HT1080 (cell line): ENCODE measurements at places on chromosomes 3 and 15. TPM values are rescaled to one million over a fixed set of nuclear protein-coding genes. Genes with fewer than 3 reads are reported as not detected.
A peak's percentile ranks its signal among the peaks of the same experiment; 100 is the strongest.

- no peak for DNase-seq
Measured at GRCh38 chr3:14797731-14798130, 21.0 kb upstream of the FGD5 start.

DNA sequence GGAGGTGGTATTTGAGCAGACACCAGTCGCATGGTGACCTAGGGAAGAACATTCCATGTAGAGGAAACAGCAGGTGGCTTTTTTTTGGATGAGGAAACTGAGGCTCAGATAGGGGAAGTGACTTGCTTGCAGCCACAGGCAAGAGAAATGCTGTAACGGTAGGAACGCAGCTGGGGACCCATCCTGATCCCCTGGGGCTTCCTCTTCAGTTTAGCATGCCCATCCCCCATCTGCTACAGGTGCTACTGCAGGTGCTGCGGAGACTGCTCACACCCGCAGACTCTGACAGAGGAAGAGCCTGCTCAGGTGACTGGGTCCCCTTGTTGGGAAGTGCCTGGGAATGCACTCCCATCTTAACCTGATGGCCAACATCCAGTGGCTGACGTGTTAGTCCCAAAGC, 55.4 kb upstream of the SEC13 start:
- DNase-seq, result no peak

DNA sequence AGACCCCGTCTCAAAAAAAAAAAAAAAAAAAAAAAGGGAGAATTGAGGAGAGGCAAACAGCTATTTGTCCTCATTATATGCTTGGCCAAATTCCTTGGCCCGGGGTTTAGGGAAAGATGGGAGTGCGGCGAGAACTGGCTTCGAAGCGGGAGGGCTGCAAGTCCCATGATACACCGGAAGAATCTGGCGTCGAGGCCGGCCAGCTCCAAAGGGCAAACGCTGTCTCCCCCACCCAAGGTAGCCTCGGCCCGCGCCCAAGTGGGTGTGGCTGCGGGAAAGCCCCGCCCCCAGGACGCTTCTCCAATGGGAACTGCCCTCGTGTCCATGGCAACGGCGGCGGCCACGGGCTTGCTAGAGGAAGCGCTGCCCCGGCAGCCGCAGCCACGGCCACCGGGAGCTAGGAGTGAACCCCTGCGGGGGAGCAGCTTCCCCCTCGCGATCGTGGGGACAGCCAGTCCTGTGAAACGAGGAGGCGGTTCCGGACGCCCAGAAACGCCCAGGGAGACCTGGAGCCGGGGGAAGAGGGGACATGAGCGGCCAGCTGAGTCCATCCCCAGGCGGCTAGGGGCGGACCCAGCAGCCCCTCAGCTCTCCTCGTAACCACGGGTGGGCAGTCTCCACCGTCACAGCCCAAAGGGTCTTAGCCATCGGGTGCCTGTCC, at the start of gene TTLL13:
Gene TTLL13, plus strand, starts transcription at position 354 of the 661 bp plus-strand sequence. CDS start 1,075 bp downstream, outside the sequence.
- peak; percentile 84 for DNase-seq

DNA sequence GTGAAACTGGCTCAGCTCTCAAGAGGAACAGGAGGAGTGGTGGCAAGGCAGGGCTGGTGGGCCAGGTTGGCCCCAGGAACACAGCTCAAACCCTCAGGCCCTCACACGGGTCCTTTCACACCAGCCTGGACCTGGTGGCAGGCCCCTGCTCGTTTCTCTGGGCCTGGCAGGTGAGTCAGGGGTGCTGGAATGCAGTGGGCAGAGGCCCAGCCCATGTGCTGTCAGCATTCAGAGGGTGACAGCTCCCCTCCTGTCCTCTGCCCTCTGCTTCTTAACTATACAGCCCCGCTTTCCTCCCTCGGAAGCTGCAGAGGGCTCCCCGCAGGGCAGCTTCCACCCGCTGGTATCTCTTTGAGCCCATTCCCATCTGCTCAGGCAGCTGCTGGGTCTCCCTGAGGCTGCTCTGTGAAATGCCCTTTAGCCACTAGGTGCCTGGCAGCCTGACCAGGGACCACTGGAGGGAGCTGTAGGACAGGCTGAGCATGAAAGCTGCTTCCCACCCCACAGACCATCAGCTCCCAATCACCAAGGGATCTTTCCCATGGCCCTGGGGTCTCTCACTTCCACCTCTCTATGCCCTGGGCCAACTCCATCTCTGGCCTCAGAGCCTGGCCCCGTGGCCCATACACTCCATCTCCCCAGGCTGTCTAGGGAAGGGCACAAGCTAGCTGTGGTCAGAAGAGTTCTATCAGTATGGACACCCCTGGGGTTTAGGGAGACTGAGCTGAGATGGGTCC, 24.8 kb downstream of the SHF start:
- DNase-seq, result peak; percentile 82

Gene PLA2G4E
- total RNA-seq, result 0.07 TPM in 1 of 2 replicates, not detected in the other

GRCh38 chr3:159258934-159259333, 457.1 kb downstream of the MFSD1 start:
- DNase-seq, result no peak

DNA sequence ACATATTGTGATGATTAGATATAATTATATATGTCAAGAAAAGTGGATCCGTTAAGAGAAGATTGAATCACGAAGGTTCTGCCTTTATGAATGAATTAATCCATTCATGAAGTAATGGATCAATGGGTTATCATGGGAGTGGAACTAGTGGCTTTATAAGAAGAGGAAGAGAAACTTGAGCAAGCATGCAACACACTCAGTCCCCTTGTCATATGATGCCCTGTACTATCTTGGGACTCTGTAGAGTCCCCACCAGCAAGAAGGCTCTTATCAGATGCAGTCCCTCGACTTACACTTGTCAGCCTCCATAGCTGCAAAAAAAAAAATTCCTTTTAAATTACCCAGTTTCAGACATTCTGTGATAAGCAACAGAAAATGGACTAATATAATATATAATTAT, 301.9 kb downstream of the RAP2B start:
- DNase-seq, result no peak

Gene GPR15
- not detected in 2 replicates for total RNA-seq

DNA sequence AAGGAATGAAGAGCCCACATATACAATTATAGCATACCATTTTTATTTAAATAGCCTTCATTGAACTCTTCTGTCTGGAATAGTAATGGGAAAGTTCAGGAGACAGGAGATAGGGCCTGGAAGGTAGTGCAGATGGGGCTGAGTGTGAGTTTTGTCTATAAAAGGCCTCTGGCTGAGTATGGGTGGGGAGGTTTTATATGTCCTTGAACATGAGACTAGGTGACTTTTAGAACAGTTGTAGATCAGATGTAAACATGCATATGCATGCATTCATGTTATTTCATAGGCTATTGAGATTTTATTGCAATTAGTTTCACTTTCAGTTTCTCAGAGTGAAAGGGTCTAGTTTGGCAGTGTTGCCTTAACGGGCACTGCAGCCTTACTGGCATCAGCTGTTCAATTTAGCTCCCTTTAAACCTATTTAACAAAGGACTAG, 27.1 kb downstream of the CGGBP1 start:
- DNase-seq, result peak; percentile 58

GRCh38 chr15:29871401-29871800, 49.1 kb upstream of the TJP1 start:
- DNase-seq, result no peak

Gene CPLX3
- 0.10 and 0.26 TPM in 2 replicates for total RNA-seq

DNA sequence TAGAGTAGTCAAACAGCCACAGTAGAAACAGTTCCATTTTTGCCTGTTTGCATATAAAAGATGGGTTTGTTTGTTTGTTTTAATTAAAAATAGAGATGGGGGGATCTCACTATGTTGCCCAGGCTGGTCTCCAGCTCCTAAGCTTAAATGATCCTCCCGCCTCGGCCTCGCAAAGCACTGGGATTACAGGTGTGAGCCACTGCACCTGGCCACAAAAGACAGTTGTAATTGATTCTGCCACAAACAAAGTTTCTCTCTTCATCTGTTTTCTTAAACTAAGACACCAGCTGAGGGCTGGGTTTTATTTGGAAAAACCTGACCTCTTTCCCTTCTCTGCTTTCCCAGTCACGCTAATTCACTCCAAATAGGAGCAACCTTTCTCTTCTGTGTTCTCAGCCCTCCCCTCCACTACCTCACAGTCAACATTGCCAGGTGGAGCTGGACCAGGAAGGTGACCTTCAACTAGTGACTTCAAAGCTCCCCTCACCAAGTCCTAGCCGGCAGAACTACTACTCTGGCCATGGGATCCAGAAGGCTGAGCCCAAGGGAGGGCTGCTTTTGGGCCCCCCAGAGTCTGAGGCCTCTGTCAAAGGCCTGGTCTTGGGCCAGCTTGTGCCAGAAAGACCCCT, 1.5 kb upstream of the IDH2 start:
- DNase-seq, result no peak

- DNase-seq, result peak; percentile 93
Measured at GRCh38 chr3:152331018-152331541, 62.4 kb downstream of the MBNL1 start.

GRCh38 chr15:35956056-35956455, 410.1 kb upstream of the DPH6 start:
- no peak for DNase-seq

GRCh38 chr15:33956397-33956796, 11.9 kb upstream of the CHRM5 start:
- DNase-seq, result no peak

Gene SEMA3B
- 4.0 and 5.0 TPM in 2 replicates for total RNA-seq

- no peak for DNase-seq
Measured at GRCh38 chr15:96978937-96979473, 648.5 kb downstream of the NR2F2 start.

Gene ITPKA
- 10.9 and 15.0 TPM in 2 replicates for total RNA-seq
